ENCODE measurements at places on chromosomes 3 and 15.

DNA sequence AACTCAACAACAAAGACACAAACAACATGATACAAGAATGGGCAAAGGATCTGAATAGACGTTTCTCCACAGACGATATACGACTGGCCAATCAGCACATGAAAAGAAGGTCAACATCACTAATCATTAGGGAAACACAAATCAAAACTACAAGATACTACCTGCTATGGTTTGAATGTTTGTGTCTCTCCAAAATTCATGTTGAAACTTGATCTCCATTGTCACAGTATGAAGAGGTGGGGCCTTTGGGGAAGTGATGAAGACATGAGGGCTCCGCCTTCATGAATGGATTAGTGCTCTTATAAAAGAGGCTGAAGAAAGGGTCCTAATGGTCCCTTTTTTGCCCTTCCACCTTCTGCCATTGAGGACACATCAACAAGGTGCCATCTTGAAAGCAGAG is 32.3 kb downstream of the ACAP2 start:
- no peak for DNase-seq

DNA sequence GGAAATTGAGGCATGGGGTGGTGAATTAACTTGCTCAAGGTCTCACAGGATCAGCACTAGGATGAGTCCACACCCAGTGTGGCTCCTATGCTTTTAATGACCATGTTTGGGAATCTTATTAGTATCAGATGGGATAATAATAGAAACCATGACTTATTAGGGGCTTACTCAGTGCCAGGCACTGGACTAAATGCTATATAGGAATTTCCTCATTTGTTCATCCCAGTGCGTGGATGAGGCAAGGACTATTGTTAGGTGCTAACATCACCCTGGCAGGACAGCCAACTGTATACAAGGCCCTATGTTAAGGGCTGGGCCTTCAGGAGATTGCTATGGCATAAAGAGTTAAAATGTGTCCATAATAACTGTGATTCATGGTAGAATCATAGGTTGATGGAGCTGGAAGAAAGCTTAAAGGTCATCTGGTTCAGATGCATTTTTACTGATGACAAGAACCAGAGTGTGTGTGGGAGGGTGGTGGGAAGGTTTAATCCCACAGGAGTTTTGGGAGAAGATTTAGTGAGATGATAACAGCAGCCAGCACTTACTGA is 4.7 kb upstream of the FEM1B start:
- DNase-seq, result no peak

DNA sequence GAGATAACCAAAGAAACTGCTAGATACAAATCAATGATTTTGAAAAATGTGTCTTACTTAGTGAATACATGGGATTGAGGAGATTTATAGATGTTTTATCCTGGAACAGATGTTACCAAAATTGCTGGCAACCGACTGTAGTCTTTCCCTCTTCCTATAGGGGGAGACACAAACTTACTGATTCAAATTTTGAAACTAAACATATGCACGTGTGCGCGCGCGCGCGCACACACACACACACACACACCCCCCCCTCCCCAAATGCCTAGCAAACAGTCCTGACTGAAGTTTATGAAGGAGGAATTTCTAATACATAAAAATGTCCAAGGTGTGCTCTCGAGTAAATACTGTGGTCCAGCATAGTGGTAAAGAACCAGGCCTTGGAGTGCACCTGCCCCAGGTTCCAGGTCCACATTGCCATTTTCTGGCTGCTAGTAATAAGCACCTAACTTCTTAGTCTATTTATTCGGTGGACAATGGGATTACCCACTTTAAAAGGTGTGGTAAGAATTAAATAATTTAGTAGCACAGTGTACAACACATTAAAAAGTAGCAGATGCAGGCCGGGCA is 18.5 kb upstream of the C3orf62 start:
- no peak for DNase-seq

DNA sequence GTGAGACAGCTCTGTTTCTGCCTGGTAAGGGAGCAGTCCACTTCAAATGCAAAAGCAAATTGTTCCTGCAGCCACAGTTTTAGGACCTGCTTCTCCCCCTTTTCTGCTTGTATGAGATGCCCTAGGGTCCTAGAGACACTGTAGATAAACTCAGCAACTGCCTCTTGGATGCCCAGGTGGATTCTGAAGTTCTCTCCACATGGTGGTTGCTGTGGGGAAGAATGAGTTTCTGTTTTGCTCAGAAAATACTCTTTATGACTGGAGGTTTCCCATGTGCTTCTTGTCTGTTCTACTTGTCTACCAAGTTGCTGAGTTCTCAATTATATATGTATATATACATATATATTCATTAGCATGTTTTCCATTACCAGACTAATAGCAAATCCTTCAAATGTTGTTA is 5.6 kb upstream of the ZNF80 start:
- no peak for DNase-seq

GRCh38 chr15:70761931-70762468 is 1.4 kb downstream of the UACA start:
- DNase-seq, result no peak

DNA sequence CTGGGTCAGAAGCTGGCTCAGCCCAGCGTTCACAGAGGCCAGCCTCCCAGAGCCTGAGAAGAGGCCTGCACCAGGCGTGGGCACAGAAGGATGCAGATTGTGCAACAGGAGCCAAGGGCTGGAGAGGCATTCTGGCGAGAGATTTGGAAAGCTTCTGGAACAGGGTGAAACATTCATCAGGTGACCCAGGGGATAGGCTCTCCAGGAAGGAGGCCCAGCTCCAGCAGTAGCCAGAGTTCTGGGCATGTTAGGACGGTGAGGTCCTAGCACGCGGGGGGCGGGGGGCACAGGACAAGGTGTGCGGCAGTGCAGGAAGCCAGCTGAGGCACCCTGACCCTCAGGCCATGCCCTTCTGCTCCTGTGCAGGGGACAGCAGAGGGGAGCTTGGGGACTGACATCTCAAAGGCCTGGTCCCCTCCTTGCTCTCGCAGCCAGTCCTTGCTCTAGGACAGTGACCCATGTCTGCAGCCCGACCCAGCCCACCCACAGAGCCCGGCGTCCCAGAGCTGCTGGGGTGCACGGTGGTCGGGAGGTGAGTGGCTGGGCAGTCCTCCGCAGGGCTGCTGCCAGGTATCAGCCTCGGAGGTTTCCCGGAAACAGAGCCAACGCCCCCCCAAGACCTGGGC is 111.7 kb upstream of the KLF13 start:
- DNase-seq, result peak; percentile 93

Data from lower leg skin (tissue), 4 donors.